Frontal cortex (tissue), 4 donors: ENCODE measurements at places on chromosomes 6 and 20. TPM values are rescaled to one million over a fixed set of nuclear protein-coding genes. Genes with fewer than 3 reads are reported as not detected.
A peak's percentile ranks its signal among the peaks of the same experiment; 100 is the strongest.

The CCN5 gene
- not detected for total RNA-seq

The PPP1R14C gene
- 59.1 TPM for total RNA-seq

The PLCB4 gene
- total RNA-seq: 11.8 TPM

The LINC00237 gene
- 0.82 TPM for total RNA-seq

The CLDN20 gene
- total RNA-seq: not detected

The DNAH8 gene
- total RNA-seq: under 0.01 TPM

The FAM229B gene
- 24.1 TPM for total RNA-seq

DNA sequence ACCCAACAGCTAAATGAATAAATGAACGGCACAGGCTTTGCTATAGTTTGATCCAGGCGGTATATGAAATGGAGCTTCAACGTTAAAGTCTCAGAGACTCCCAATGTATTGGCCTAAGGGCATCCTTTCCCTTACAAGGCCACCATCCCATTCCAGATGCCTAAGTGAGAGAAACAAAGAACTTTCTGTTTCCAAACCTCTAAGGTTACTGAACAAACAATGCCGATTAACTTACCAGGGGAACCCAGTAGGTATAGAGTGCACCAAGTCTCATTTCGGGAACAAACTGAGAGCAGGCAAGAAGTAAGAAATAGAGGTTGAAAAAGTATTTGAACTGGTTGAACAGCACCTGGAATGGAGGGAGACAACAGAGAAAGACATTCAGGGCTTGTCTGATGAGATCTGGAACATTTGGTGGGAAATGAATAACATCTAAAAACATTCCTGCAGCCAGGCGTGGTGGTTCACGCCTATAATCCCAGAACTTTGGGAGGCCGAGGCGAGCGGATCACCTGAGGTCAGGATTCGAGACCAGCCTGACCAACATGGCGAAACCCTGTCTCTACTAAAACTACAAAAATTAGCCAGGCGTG lies 42.5 kb downstream of the ATP9A start:
- DNase-seq: no peak

GRCh38 chr20:23362392-23363256 lies 642 bp downstream of the GZF1 start:
- DNase-seq: peak; percentile 48

DNA sequence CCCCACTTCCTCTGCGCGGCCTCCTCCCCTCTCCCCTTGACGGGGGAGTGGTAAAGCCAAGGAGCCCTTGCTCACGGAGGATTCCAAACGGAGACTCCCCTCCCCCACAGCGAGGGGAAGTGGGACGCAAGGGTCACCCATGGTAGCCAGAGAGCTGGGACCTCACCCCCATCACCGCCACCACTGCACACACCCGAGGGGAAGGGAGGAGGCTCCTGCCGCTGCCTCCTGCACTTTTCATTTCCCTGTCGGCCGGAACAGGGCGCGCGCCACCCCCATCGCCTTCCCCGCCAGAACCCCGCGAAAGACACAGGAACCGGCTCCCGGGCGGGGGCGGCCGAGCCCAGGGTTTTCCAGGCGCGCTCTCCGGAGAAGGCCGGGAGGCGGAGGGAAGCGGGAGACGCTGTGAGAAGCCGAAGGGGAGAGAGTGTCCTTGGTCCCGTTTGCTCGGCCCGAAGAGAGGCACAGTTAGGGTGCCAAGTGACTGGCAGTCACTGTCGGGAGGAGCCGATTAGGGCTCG lies 789 bp downstream of the CCND3 start:
- peak; percentile 44 for DNase-seq

GRCh38 chr6:130675072-130675471 lies 152.1 kb upstream of the SMLR1 start:
- no peak for DNase-seq

GRCh38 chr6:140897804-140898573 lies 1234.7 kb upstream of the GJE1 start:
- no peak for DNase-seq

- no peak for DNase-seq
These were observed 1222.7 kb upstream of the CITED2 start for GRCh38 chr6:140597181-140597580.

DNA sequence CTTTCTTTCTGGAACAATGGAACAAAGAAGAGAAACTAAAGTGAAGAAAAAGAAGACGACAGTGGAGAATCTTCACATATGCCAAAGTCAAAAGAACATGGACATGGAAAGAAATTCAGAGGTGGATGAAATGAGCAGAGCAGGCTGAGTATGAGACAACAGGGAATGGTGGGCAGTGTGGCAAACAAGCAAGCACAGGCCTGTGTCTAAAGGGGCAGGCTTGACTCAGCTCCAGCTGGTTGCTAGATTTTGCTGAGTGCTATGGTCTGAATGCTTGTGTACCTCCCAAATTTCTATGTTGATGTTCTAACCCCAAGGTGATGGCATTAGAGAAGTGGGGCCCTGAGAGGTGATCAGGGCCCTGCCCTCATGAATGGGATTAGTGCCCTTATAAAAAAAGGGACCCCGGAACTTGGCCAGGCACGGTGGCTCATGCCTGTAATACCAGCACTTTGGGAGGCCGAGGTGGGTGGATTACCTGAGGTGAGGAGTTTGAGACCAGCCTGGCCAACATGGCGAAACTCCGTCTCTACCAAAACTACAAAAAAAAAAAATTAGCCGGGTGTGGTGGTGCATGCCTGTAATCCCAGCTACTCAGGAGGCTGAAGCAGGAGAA lies 49.6 kb downstream of the ZMYND8 start:
- DNase-seq: no peak

GRCh38 chr6:80793411-80793810 lies 686.9 kb downstream of the BCKDHB start:
- DNase-seq: no peak

DNA sequence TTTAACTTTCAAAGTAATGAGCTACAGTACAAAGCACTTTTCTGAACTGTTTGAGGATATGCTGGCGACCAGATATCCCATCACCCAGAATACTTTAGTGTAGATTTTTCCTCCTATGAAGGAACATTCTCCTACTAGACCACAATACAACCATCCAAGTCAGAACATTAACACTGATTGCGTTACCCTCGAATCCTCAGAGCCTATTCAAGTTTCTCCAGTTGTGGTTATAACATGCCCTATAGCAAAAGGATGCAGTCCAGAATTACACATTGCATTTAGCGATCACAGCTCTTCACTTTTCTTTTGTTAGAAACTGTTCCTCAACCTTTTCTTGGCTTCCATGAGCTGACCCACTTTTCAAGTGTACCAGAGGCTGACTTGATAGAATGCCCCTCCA lies 87.4 kb upstream of the SOX4 start:
- no peak for DNase-seq

GRCh38 chr20:54172856-54173652 lies 732 bp downstream of the CYP24A1 start:
- no peak for DNase-seq

GRCh38 chr20:62301111-62301668 lies 1.6 kb upstream of the ADRM1 start:
- DNase-seq: no peak

DNA sequence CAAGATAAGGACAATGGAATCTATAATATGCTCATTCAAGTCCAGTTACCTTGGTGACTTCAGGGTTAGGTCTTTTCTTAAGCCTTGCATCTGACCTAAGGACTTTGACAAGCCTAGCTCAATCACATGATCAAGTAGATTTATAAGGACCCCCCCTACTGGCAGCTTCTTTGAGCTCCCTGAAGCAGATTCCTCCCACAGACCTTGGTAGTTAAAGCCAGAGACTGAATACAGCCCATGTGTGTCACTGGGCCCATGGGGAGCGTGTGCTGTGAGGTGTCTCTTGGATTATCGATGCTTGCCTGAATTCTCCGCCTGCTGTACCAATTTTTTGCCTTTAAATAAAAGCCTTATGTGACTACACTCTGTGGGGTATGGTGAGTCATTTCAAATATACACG lies 372.7 kb upstream of the RGS17 start:
- DNase-seq: no peak

DNA sequence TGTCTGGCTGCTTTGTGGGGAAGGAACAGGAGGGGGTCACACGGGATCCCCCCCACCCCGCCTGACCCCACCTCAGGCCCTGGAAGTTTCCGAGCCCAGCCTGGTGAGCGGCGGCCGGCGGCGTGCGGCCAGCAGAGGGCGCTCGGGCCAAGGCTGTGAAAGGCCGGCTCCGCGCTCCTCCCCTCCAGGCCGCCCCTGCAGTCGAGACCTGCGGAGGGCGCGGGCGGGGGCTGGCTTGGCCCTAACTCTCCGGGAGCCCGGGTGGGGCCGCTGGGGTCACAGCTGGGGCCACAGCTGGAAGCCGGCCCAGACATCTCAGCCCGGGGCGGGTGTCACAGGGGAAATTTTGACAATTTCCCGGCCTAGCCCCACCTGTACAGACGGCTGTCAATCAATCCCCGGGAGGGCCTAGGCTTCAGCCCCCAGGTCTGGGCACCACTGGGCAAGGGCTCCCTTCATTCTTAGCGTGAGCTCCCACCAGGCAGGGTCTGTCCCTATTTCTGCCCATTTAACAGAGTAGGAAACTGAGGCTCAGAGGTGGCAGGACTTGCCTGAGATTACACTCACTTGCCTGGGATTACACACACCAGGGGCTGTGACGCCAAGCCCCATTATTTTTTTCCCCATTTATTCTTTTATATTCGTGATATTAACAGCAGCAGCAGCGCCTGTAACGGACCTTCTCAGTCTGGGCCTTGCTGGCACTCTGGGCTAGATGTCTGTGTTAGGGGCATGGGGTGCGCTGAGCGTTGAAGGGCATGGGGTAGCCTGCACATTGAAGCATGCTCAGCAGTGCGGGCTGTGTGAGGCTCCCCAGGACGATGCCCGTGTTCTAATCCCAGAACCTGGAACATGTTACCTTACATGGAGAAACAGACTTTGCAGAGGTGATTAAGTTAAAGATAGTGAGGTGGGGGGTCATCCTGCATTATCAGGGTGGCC lies 23.0 kb downstream of the ZBP1 start:
- DNase-seq: peak; percentile 91

GRCh38 chr6:41733360-41733706 lies 2.1 kb downstream of the TFEB start:
- DNase-seq: no peak

DNA sequence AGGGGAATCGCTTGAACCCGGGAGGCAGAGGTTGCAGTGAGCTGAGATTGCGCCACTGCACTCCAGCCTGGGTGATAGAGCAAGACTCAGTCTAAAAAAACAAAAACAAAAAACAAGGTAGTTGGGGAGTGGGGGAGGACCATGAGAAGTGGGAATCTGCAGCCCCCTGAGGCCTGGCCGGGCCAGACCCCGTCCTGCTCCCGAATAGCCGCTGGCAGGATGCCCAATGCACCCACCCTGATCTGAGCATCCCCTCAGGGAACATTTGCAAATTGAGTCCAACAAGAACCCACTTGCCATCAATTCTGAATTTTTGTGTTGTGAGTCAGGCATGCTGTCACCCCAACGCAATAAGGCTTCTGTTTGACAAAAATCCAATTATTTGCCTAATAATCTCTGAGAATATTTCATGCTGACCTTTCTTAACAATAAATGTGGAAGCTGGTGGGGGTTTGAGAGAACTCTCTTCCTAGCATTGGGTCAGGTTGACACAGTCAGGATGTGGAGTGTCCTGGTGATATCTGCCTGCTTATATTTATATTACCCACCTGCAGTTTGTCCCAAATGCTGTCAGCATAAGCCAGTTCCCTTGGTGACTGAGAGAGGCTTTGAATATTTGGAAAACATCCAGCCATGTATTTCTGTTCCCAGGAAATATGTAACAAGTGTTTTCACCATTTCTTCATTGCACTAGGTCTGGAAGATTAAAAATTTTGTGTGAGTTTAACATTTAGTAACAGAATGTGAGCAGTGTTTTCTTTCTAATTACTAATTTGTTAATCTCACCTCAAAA lies 28.4 kb upstream of the FRMD1 start:
- no peak for DNase-seq

- DNase-seq: no peak
These were observed 195.0 kb downstream of the CD83 start for GRCh38 chr6:14312587-14312986.

DNA sequence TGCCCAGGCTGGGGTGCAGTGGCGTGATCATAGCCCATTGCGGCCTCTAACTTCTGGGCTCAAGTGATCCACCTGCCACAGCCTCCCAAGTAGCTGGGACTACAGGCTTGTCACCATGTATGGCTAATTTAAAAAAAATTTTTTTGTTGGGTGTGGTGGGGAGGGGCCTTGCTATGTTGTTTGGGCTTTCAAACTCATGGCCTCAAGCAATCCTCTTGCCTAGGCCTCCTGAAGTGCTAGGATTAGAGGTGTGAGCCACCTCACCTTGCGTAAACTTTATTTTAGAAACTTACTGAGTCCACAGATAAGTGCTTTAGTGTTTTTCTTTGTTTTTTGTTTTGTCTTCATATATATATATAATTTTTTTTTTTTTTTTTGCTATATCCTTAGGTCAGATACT lies 9.1 kb downstream of the SMAP1 start:
- no peak for DNase-seq

- no peak for DNase-seq
These were observed 29.2 kb upstream of the GNRH2 start for GRCh38 chr20:3014179-3014578.

- no peak for DNase-seq
These were observed 79.8 kb upstream of the TRDN start for GRCh38 chr6:123716506-123716905.

- no peak for DNase-seq
These were observed 58.0 kb upstream of the OLIG3 start for GRCh38 chr6:137552146-137552545.
